ENCODE measurements at places on chromosomes 11 and 22.

DNA sequence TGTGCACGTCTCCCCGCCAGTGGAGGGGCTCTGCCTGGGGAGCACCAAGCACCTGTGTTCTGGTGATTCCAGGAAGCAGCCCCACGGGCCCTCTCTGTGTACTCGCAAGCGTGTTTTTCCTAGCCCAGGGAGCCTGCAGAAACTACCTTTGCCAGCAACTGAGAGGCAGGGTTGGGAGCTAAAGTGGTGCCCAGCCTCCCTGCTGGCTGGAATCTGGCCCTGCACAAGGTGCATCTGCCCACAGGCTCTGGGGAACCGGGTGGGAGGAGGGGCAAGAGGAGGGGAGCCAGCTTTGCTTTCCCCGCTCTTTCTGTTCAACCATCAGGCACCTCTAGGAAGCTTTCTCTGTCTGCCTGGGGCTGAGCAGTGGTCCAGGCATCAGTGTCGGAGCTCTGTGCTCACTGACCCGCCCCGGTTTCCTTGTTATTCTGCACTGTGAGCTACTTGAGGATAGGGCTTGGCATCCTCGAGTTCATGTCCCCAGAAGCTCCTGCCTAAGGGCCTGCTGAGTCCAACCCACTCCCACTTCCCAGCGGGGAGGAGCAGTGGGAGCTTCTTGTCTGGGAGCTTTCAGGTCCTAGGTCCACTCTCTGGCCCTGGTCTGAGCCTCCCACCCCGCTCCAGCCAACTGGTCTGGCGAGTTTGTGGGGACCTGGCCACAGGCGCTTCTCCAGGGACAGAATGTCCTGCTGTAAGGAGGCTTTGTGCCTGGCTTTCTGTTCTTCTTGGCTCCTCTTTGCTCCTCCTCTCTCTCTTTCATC is 14.9 kb downstream of the DAGLA start:
- no peak for DNase-seq

DNA sequence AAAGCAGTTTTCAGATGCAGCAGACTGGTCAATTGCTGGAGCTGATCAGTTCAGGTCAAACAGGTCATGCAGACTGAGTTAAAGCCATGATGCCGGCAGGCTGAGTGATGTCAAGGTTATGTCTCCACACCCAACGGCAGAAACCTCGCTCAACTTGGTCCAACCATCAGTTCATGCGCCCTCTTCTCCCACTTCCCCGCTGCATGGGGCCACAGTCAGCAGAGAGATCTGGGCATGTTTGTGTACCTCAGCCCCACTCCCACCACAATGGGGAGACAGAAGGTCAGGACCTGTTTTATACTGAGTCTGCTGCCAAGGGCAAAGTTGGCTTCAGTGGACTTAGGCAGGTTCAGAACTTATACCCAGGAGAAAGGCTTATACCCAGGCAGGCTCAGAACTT is 118.7 kb downstream of the TRIM29 start:
- no peak for DNase-seq

- DNase-seq, result no peak
These were observed 552.4 kb upstream of the ANO5 start for GRCh38 chr11:21640491-21640890.

DNA sequence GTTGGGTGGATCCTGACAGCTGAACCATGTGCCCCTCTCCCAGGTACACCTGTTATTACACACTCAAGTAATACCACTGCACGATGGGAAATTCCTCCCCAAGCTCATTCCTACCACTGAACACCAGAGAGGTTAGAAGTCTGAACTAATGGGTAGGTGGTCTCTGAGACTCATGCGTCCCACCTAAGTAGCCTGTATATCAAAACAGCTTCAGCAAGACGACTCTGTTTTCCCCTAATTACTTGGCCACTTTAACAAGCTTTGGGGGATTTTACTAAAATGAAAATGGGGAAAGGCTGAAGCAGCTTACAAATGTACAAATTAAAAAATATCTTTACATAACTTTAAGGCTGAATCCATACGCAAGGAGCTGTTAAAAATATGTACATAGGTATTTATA is 29.4 kb downstream of the LGR4 start:
- DNase-seq, result no peak

DNA sequence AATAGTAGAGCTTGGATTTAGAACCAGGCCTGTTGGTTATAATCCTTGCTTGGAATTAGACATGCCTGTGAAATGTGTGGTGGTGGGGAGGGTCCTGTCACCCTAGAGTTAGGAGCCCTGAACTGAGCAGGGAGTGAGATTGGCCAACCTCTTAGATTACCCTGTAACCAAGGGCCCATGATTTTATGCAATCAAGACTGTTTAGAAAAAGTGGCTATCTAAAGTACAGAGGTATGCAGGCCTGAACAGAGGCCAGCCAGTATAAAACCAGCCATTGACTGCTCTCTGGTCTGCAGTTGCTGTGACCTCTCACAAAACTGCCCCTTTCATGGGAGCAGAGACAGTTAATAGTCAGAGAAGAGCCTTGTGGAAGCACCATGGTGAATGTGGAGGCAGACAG is 36.2 kb downstream of the SERPINH1 start:
- DNase-seq, result no peak

GRCh38 chr11:70193411-70194292 is 9.4 kb upstream of the FADD start:
- DNase-seq, result no peak

DNA sequence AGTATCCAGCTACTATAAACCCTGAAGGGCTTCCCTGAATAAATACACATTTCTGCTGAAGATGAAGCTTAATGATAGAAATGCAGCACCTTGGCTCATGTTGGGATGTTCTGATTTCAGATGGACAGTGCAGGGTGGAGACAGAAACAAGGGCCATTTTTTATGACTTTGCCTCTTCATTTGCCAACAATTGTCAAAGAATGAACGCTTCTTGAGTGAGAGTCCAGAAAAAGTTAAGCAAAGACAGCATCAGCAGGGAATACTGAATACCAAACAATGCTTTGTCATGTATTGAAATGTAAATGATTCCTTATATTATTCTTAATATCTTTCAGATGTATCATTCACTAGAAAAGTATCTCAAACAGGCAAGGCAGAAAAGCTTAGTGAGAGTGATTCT is 84.9 kb downstream of the TRPC6 start:
- no peak for DNase-seq

DNA sequence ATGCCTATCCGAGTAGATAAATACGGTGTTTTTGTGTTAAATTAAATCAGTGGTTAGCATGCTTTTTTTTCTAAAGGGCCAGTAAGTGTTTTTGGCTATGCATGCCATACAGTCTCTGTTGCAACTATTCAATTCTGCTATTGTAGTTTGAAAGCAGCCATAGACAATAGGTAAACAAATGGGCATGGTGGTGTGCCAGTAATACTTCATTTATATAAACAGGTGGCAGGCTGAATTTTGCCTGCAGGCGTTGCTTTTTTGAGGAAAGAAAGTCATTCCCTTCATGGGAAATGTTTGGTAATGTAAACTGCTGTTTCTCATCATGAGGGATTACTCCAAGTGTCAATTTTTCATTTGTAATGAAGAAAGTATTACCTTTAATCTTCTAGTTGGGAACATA is 106.5 kb downstream of the TMEM135 start:
- DNase-seq, result no peak

DNA sequence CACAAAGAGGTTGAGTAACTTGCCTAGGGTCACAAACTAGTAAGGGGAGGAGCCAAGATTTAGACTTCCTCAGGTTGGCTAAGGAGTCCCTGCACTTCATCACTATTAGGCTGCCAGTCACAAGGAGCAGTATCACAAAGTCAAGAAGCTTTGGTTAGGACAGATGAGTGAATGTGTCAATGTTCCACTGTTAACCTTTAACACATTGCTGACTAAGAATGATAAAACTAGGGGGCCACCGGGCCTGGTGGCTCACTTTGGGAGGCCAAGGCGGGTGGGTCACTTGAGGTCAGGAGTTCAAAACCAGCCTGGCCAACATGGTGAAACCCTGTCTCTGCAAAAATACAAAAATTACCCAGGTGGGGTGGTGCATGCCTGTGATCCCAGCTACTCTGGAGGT is 32.0 kb downstream of the TMEM123 start:
- no peak for DNase-seq

DNA sequence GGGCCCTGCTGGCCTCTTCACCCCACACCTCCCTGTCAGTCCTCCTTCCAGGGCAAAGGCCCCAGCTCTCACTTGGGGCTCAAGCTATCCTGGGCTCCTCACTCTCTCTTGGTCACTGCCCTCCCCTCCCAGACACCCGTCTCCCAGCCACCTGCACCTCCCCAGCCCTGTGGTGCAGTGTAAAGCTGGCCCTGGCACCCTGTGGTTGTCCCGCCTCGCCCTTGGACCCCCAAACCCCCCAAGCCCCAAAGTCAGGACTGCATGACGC is 16.8 kb upstream of the PPARA start:
- no peak for DNase-seq

GRCh38 chr22:39184586-39185577 is 32.4 kb upstream of the CBX7 start:
- no peak for DNase-seq
